ENCODE measurements at places on chromosomes 3 and 15.

DNA sequence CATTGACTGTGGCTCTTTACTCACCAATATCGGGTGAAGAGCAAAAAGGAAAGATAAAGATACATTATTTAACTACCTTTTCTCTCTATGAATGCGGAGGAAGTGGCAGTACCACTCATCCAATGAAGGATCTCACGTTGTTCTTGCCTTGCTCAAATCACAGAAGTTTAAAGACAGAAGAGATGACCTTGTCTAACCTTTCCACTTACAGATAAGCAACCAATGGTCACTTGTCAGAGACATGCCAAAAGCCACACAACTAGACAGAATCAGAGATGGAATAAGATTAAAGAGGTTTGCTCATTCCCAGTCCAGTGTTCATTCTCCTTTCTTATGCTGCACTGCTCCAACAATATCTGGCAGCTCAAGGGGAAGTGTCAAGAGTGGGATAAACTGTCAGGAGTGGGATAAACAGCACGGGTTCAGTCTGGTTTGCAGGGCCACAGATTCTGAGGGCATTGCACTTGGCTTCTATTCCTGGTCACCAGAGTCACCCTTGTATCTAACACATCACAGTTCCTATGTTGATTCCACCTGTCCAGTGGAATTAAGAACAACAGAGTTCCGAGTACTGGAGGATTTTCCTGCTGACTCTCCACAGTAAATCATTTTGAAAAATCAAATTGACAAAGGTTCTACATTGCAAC is 6.7 kb downstream of the VPS13C start:
- no peak for DNase-seq

DNA sequence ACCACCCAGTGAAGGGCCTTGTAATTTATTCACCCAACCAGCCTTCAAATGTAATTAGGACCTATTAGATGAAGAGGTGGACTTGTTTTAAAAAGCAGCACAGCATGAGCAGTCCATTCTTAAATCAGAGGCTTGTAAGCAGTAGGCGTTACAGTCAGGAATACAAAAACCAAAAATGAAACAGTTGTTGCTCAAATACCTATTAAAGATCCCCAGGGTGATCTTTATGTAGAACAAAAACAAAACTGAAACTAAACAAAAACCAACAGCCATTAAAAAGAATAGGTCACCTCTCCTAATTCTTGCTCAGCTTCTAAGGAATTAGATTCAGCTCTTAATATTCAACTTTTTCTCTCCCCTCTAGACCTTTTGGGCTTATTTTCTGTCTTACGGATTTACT is 104.9 kb upstream of the ST8SIA2 start:
- no peak for DNase-seq

- DNase-seq = peak; percentile 44
Observed at GRCh38 chr3:156816091-156816793, 9.9 kb upstream of the LEKR1 start.

- peak; percentile 53 for DNase-seq
Observed at GRCh38 chr15:38252481-38253350, at the start of gene SPRED1. SPRED1 (plus strand) TSS chr15:38252836; CDS start chr15:38253186, 350 bp downstream.

DNA sequence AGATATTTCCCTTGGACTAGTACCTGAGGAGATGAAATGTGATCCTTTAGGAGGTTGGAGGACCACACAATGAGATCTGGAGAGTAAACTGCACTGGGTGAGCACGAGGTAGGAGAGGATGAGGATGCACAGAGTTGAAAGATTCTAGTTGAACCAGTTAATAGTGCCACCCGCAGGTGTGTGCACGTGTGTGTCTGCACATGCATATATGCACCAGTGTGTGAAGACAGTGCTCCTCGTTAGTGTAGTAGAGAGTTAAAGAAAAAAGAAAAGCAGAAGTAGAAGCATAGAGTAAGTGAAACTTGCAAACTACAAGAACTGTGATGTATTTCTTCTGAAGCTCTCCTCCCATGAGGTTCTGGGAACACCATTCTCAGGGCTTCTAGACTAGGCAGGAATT is 8.4 kb downstream of the MED12L start:
- no peak for DNase-seq

DNA sequence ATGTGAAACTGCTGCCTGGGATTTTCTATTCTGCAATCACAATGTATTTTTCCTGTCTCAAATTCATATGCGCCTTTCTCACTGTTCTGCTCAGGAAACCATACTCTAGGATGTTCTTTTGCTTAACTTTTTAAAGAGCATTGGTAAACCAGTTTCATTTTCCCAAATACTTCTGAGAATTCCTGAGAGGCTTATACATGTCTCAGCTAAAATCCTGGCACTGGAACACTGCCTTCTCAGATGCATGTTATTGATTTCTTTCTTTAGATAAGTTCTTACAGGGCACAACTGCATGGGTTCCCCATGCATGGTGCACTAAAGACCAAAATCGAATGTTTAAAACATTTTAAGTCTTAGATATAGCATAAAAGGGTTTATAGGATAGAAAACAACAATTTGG is 178.3 kb upstream of the PLSCR5 start:
- DNase-seq = peak; percentile 60

GRCh38 chr3:159069091-159069490 is 267.2 kb downstream of the MFSD1 start:
- DNase-seq = no peak

GRCh38 chr3:23945663-23945912 is 502 bp downstream of the NR1D2 start:
- no peak for DNase-seq

GRCh38 chr3:3342141-3342540 is 162.7 kb upstream of the CRBN start:
- no peak for DNase-seq

DNA sequence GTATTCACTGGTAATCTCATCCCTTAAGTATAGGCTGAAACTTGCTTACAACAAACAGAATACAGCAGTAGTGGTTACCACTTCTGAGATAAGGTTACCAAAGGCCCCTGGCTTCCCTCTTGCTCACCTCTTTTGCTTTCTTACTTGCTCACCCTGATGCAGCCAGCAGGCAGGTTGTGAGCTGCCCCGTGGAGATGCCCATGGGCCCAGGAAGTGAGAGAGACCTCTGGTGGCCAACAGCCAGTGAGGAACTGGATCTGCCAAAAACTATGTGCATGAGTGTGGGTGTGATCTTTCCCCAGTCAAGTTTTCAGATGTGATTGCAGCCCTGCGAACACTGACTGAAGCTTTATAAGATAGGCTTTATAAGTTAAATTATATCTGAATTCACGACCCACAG is 48.7 kb downstream of the NMNAT3 start:
- DNase-seq = no peak

GRCh38 chr3:20073683-20074082 is 33.4 kb downstream of the KAT2B start:
- DNase-seq = no peak

DNA sequence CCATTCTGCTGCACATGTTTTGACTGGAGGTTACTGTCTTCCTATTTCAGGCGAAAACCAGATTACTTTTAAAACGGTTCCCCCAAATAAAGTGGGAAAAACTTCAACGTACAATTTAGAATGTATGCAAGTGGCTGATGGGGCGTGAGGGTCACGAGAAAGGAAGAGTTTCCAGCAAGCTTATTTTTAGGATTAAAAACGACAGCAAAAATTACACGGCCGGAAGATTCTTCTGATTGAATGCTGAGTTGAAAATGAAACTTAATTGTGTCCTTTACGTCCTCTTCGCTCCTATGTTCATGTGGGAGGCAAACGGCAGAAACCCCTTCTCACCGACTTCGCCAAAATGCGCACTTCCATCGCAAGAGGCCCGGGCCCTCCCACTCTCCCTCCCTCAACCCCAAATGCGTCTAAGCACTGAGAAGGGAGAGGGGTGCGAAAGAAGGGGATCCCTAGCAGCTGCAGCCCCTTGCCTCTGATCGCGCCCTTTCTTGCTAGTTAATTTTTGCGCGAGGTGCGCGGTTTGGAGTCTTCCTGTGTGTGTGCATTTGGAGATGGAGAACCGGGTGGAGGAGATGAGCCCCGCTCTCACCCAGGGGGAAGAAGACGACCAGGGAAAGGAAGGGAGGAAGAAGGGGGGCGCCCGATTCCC is 656 bp downstream of the CD47 start:
- DNase-seq = peak; percentile 55

- DNase-seq = no peak
Observed at GRCh38 chr3:184778426-184779332, 33.3 kb upstream of the VPS8 start.

GRCh38 chr3:127962937-127963336 is 47.9 kb downstream of the KBTBD12 start:
- DNase-seq = no peak

- no peak for DNase-seq
Observed at GRCh38 chr15:42032376-42033213, 11.8 kb upstream of the PLA2G4E start.

DNA sequence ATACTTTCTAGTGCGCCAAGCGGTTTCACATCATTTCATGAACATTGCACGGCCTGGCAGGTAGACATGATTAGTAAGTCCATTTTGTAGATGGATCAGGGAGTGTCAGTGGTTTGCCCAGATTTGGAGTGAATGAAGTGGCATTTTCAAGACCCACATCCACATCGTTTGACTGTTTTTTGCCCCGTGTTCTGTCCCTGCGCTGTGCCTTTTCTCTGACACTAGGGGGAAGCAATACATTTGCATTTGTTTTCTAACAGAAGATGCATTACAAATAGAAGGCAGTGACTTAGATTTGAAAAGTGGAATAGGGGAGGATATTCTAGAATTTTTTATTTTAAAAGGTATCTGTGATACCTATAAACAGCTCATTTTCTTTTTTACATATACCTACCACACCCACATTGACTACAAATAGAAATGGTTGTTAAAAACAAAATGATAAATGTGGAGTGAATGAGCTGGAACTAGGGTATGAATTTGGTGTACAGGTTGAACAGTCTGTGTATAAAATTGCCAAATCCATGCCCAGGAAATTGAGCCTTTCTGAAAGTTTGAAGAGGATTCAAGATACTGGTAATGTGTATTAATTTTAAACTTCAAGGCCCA is 98.0 kb downstream of the USP13 start:
- peak; percentile 41 for DNase-seq

- no peak for DNase-seq
Observed at GRCh38 chr3:122677216-122677615, 3.4 kb upstream of the PARP14 start.

DNA sequence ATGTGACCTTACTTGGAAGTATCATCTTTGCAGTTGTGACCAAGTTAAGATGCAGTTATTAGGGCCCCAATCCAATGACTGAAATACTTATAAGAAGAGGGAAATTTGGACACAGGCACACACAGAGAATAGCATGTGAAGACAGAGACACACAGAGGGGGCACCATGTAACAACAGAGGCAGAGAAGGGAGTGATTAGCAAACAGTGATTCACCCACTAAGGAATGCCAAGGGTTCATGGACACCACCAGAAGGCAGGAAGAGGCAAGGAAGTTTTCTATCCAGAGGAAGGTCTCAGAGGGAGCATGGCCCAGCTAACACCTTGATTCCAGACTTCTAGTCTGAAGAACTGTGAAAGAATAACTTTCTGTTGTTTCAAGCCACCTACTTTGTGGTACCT is 25.0 kb downstream of the SIDT1 start:
- peak; percentile 20 for DNase-seq

GRCh38 chr3:155492841-155493240 is 199.4 kb upstream of the STRIT1 start:
- DNase-seq = no peak

DNA sequence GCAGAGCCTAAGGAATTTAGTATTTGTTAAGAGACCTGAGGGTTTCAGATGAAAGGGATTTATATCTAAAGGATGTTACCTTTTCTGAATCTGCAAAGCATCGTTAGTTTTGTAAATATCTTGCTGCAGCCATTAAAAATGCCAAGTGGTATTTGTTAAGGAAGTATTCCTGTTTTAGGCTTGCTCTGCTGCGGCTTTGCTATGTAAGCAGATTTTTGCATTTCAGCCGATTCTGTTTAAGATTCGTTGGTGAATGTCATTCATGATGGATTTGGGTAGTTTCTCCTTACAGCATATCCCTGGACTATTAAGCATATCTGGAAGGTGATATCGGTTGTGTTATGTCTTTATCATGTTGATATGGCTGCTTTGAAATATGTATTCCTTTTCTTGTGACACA is 1.0 kb downstream of the USP8 start:
- DNase-seq = peak; percentile 12

- DNase-seq = no peak
Observed at GRCh38 chr3:118809696-118810498, 224.7 kb downstream of the IGSF11 start.

GRCh38 chr3:54157860-54158259 is 35.5 kb downstream of the CACNA2D3 start:
- DNase-seq = no peak

GRCh38 chr15:57532731-57533447 is 58.8 kb upstream of the MYZAP start:
- no peak for DNase-seq

DNA sequence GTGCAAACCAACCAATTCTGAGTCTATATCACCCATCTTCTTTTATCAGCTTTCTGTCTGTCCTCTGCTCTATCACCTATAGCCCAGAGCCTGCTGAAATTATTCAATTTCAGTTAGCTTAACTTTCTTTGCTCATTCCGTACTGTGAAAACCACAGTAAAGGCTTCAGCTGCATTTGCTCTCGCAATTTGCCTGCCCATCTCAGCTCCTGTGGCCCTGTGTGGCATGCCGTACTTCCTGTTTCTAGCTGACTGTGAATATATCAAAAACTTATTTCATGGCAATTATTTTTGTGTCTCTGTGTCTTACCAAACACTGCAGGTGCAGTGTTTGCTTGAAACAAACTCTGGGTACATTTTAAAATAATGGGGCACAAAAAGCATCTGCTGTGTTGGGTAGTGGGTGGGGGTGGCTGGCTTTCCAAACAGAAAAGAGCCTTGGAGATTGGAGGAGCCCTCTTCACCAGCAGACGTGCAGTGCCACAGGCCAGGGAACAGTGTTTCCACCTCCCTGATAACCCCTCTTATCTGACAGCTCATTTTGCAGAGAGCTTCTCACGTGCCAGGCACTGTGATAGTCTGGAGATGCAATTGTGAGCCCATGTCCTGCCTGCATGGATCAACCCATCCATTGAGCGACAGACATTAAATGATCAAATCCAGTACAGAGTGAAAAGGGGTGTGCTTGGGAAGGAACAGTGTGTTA is 45.2 kb downstream of the GASK1A start:
- DNase-seq = no peak

DNA sequence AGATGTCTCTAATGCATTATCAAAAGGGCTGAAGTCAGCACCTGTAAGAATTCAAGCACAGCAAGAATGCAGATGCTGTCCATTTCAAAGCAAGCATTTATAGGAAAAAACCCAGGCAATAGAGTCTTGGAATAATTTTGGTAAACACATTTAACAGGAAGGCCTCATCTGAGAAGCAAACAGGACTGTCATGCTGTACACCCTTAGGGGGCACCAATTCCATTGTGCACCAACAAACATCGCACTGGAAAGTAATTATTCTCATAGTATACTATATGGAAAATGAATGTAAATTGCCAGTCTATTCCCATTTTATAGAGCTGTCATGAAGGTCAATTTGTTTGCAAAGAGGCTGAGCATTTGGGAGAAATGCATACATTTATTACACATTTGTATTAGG is 247.3 kb upstream of the SUCLG2 start:
- DNase-seq = no peak

- DNase-seq = no peak
Observed at GRCh38 chr15:100330221-100330620, 11.6 kb downstream of the ADAMTS17 start.

Measured in fibroblast of the aortic adventitia (primary cell).